Activated naive CD4-positive, alpha-beta T cell (primary cell): ENCODE measurements at places on chromosomes 11 and 22.

GRCh38 chr11:77126156-77126775 is 1.8 kb upstream of the MYO7A start:
- DNase-seq, result no peak

DNA sequence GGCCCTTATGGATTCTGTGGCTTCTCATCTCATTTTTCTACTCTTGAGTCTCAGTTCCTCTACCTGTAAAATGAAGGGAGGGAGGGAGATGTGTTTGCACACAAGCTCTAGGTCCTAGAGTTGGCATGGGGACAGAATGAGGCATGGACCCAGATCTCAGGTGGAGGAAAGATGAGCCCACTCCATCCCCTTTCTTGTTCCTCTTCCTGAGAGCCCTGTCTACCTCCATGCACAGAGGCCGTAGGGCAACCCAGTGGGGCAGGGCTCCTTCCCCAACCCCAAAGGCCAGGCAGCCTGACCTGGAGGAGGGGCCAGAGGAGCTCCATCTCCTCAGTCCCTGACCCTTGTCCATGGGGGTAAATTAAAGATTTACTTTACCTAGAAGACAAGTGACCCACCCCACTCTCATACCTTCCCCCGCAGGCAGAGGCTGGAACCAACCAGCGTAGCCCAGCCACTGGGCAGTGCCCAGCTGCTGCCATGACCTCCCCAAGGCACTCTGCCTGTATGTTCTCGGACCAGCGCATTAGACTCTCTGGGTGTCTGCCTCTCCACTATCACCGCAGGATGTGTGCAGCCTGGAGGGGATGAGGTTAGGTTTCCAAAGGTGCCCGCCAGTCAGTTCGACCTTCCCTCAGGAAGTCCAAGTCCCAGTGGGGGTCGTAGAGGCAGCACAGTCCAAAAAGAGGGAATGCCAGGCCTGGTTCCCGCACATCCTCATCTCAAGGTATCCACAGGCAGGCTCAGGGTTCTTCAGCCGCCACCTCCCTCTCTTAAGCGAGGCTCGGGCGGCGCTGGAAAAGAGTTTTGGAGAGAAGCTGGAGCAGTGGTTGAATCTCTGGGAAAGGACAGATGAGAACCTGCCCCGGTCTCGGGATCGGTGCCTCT is 3.0 kb downstream of the SMTN start:
- DNase-seq, result no peak

DNA sequence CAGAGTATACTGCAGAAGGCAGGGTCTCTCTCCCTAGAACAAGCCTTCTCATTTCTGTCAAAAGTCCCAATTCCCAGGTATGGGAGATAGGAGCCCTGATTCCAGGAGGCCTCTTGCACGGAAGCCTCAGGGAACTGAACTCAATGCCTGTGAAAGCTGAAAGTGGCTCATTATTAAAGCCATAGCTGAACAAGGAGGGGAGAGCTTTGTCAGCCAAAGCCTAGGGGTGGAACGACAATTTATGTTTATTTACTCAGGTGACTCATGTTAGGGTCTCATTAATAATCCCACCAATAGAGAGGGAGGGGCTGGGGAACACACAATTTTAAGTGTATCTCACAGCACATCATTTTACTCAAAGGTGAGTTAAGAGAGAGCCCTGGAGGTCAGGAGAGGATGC is 44.9 kb downstream of the DSCAML1 start:
- no peak for DNase-seq

GRCh38 chr11:116418388-116419041 is 354.3 kb downstream of the BUD13 start:
- no peak for DNase-seq

- no peak for DNase-seq
These were observed 54.8 kb downstream of the UVRAG start for GRCh38 chr11:75869661-75870455.

- no peak for DNase-seq
These were observed 812 bp upstream of the SMTN start for GRCh38 chr22:31080164-31080847.

GRCh38 chr11:84136926-84137325 is 850.8 kb upstream of the CCDC90B start:
- no peak for DNase-seq

- DNase-seq, result no peak
These were observed 11.6 kb downstream of the CD59 start for GRCh38 chr11:33724644-33725035.

DNA sequence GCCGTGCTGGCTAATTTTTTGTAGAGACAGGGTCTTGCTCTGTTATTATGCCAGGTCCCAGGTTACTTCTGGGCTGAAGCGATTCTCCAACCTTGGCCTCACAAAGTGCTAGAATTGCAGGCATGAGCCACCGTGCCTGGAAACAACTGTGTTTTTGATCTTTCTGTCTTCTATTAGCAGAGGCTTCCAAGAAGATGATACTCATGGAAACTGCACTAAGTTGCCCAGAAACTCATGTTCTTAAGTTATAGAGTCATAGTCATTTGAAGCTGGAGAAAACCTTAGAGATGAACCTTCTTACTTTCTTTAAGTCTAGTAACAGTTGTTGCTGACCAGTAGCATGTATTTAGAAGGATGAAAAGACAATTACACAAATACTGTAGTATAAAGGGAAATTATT is 37.1 kb upstream of the HSPA8 start:
- no peak for DNase-seq

GRCh38 chr11:134669796-134670195 is 257.8 kb upstream of the B3GAT1 start:
- no peak for DNase-seq

GRCh38 chr11:132206993-132207392 is 836.6 kb downstream of the NTM start:
- DNase-seq, result no peak

GRCh38 chr22:40310081-40310767 is 36.1 kb upstream of the ADSL start:
- no peak for DNase-seq

DNA sequence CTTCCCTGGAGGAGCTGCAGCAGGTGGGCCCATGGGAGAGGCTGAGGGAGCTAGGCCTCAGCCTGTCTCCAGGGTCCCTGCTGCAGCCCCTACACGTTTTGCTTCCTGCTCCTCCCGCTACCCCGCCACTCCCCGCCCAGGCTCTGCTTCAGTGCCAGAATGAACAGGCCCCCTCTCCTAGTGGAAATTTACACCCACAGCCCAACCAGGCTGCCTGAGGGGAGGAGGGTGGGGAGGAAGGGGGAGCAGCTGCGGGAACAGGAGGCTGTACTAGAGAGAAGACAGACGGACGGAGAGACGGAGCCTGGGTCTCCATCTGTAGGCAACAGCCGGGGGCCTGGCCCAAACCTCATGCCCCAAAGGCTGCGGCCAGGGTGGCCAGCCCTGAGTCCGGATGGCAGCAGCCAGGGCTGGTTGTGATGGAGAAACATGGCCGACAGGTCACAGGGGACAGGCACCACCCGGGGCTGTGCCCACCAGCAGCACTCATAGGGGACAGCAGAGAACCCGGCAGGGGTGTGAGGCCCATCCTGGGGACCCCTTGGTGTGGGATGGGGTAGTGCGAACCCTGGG is 20.6 kb downstream of the FLRT1 start:
- no peak for DNase-seq

DNA sequence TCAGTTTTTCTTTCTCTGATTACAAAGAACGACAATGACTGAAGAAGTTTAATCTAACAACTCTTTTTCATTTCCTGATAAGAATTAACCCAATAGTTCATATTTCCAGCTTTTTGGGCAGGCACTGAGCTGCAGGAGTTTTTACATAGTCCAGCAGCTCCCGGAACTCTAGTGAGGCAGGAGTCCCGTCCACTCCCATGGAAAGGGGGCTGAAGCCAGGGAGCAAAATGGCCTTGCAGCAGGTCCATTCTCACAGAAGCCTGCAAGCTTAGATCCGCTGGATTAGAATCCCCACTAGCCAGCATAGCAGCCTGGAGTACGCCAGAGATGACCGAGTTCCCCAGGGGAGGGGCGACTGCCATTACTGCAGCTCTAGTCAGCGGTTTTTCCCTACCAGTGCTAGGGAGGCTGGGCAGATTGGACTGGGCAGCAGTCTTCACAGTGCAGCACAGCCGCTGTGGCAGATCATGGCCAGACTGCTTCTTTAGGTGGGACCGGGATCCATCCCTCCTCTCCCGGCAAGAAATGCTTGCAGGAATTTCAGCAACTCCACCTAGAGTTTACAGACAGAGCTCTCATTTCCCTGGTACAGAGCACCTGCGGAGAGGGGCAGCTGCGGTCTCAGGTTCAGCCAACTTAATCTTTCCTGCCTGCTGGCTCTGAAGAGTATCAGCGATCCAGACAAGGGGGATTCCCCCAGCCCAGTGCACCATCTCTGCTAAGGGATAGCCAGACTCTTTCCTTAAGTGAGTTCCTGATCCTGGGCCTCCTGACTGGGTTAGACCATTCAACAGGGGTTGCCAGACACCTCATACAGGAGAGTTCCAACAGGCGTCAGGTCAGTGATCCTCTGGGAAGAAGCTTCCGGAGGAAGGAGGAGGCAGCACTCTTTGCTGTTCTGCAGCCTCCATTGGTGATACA is 742 bp upstream of the CASP4 start:
- DNase-seq, result no peak

DNA sequence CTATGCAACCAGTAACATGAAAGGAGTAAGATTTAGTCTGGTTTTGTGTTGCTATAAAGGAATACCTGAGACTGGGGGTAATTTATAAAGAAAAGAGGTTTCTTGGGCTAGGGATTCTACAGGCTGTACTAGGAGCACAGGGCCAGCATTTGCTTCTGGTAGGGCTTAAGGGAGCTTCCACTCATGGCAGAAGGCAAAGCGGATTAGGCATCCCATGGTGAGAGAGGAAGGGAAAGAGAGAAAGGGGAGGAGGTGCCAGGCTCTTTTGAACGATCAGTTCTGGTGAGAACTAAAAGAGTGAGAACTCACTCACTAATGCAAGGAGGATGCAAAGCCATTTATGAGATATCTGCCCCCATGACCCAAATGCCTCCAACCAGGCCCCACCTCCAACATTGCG is 283.2 kb downstream of the OPCML start:
- DNase-seq, result no peak

- no peak for DNase-seq
These were observed 810.7 kb downstream of the TBC1D22A start for GRCh38 chr22:47573141-47573540.

- DNase-seq, result no peak
These were observed 127.6 kb upstream of the BMAL1 start for GRCh38 chr11:13149991-13150390.

- DNase-seq, result peak; percentile 85
These were observed 20.8 kb downstream of the DGCR6L start for GRCh38 chr22:20298803-20299745.

DNA sequence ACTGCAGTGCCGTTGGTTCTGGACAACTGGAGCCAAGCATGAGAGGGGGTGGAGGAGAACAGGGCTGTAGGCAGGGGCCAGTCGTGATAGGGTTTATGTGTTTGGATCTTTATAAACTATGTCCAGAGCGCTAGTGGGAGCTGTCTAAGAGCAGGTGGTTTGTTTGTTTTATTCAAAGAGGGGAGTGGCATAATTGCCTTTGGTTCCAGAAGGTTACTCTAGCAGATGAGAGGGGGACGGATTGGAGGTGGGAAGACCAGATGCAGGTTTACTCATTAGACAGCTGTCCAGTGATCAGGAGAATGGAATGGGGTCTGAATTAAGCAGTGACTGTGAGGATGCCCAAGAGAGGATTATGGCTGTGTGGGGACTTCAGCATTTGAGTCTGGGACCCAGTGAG is 109.3 kb upstream of the TBCEL start:
- DNase-seq, result no peak

DNA sequence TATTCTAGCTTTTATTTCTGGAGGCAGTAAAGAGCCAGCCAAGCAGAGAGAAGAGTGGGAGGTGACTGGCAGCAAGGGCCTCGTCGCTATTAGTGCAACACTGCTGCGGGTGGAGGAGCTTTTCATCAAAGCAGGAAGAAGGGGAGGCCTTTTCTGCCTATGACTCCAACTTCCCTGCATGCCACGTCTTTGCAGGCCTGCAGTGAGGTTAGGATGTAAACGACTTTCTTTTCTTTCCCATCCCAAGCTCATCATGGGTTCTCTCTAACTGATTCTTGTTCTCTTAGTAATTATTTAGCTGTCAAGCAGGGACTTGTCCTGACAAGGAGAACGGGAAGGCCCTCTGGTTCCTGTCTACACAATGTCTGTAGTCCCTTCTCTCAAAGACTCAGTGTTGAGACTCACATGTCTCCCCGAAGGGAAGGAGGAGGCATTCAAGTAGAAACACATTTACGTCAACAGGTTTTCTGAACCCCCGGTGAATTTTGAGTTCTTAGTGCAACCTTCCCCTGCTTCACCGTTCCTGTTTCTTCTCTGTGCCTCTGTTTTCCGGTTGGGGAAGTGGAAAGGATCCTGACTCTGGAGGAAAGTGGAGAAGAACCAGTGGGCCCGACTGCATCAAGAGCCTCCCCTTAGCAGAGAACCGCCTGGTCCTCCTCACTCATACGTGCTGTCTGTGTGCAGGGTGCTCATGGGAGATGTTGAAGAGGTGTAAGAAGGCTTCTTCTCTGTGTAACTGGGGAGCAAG is 56.9 kb downstream of the PACS1 start:
- peak; percentile 44 for DNase-seq

DNA sequence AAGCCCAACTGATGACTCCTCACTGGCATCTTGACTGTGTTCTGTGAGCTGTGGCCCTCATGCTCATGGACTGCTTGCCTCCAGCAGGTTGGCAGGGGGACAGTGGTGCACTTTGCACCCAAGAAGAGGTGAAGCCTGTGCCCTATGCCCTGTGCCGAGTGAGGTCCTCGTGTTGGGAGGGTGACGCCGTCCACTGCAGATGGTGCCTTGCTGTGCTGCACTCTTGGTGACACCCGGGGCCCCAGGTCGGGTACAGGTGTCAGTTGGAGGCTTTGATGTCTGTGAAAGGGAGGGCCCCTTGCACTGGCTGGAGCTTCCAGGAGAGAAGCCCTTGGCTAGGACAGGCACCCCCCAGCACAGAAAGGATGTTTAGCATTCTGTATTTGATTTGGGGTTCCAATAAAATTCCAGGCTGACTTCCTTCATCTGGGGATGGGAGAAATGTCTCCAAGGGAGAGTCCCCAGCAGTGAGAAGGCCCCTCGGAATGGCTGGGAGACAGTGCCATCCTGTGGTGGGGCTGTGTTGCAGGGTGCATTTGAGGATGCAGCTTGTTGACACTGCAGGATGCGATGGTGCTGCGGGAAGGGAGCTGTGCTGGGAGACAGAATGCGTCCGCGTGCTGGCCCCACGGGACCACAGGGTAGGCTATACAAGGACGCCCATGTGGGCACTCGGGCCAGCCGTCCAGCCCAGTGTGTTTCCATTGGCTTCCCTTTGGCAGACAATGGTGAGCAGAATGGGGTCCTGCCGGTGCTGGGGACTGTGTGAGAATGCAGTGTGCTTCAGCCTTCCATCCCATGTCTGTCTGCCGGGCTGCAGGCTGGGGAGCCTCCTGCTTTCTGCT is 2.5 kb upstream of the ZDHHC8 start:
- peak; percentile 18 for DNase-seq

- DNase-seq, result no peak
These were observed 964 bp upstream of the REXO2 start for GRCh38 chr11:114438303-114438702.

DNA sequence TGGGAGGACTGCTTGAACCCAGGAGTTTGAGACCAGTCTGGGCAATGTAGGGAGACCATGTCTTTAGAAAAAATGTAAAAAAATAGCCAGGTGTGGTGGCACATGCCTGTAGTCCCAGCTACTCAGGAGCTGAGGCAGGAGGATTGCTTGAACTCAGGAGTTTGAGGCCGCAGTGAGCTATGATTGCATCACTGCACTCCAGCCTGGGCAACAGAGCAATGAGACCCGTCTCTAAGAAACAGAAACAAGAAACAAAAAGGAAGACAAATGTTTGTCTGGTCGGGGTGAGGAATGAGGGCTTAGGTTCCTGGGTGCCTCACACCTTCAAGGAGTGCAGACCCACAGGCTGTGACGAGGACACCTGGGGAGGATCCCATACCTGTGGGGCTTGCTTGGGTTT is 191.9 kb downstream of the CEP164 start:
- no peak for DNase-seq

GRCh38 chr22:45682064-45682463 is 10.4 kb downstream of the ATXN10 start:
- DNase-seq, result no peak
